ENCODE measurements at places on chromosomes 4 and X.

GRCh38 chr4:54731552-54731951, 73.8 kb downstream of the KIT start:
- no peak for DNase-seq

- DNase-seq: no peak
These were observed 94.9 kb downstream of the ARHGAP24 start for GRCh38 chr4:85569730-85570299.

- DNase-seq: no peak
These were observed 94.1 kb upstream of the GALNT7 start for GRCh38 chr4:173074501-173074946.

GRCh38 chrX:72041176-72041575, 90.5 kb downstream of the RTL5 start:
- DNase-seq: no peak

- no peak for DNase-seq
These were observed 226.4 kb upstream of the CASK start for GRCh38 chrX:42149765-42150164.

DNA sequence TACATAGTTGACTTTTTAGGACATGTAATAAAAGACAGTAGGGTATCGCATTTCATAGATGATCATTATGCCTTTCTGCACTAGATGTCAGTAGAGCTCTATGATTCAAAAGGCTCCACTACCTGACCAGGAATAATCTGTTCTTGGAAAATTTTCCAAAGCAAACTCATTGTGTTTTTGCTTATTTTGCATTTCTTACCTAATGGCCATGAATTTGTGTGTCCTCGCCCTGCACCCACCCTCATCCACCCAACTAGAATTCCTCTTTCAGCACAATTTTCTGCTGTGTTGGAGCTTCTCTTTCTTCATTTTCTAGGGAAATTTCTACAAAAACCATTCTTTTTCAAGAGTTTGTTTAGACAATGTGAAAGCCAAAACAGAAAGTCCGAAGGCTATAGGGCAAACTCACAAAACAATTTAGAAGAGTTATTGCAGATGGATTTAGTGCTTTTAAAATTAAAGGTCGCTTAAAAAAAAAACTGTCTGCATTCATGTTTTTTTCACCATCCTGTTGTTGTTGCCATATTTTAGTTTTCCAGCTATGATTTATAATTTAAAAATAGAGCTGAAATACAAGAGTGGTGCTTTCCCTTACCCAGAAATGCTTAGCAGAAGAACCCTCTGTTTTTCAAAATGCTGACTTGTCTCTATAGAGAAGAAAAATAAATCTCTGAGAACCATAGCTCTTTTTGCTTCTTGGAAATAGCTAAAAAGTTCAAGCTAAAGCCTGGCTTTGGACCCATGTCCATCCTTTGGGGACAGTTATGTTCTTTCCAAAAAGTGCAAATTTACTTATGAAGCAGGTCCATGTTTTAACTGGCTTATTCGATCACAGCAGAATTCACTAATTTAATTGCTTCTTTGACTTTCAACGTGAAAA, 183.7 kb downstream of the SPATA18 start:
- DNase-seq: no peak

GRCh38 chrX:39731735-39732134, 366.0 kb downstream of the BCOR start:
- DNase-seq: no peak

- no peak for DNase-seq
These were observed 38.5 kb upstream of the IQSEC2 start for GRCh38 chrX:53319614-53320542.

DNA sequence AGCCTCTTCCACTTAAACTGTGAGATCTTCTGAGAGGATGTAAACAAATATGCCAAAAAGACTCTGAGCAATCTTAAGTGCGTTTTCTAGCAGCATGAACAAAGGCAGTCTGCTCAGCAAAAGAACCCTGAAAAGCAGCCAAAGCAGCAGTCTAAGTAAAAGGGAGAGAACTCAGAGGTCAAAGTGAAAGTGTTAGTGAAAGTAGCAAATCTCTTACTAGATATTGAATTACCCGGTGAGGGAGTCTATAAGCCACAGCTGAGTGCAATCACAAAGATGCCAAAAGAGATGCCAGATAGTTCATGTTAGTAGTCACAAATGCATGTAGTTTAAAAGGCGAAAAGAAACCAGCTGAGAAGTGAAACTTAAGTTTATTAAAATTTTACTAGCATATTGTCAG, 7.9 kb upstream of the GNRHR start:
- DNase-seq: no peak

- DNase-seq: no peak
These were observed 54.2 kb downstream of the PTTG2 start for GRCh38 chr4:38014421-38014852.

- DNase-seq: no peak
These were observed 777 bp upstream of the WDFY3 start for GRCh38 chr4:84967243-84967690.

GRCh38 chr4:166903408-166903807, 330.9 kb downstream of the SPOCK3 start:
- DNase-seq: no peak

DNA sequence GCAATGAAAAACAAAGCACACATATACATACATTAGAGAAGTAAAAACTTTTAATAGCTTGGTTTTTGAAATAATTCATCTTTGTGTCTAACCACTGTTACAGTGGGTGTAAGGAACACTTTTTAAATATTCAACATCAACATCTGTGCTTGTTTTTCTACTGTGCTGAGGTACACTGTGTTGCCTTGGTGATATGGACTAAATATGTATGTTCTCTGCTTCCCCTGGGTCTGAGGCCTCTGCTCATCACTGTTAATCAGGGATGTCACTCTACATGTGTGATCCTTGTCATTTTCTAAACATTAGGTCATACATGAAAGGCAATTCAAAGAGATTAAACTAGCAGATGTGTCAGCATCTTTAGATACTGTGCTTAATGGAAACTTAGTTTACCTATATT, 10.9 kb downstream of the MCTS1 start:
- DNase-seq: no peak

DNA sequence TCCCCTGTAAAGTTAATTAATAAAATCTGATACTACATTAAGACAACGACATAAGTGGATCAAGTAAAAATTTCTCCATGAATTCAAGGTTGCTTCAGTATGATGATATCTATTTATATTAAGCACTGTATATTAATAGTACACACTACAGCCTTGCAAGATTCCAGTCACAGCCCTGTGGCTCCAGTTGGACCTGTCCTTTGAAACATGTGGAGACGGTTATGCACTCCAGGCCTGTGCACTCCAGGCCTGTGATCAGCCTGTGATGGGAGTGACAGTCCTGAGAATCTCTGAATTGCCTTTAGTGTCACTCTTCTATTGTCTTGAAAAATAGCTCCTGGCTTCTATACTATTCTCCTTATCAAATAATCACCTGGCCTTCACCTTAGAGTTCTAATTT, 981.1 kb upstream of the AGA start:
- DNase-seq: no peak

GRCh38 chrX:139815771-139816170, 107.8 kb upstream of the MCF2 start:
- DNase-seq: no peak

GRCh38 chr4:156476359-156476758, 495.2 kb downstream of the PDGFC start:
- DNase-seq: no peak

GRCh38 chr4:81375745-81376144, 96.0 kb downstream of the RASGEF1B start:
- no peak for DNase-seq

GRCh38 chr4:118774321-118774720, 61.6 kb downstream of the SEC24D start:
- no peak for DNase-seq

DNA sequence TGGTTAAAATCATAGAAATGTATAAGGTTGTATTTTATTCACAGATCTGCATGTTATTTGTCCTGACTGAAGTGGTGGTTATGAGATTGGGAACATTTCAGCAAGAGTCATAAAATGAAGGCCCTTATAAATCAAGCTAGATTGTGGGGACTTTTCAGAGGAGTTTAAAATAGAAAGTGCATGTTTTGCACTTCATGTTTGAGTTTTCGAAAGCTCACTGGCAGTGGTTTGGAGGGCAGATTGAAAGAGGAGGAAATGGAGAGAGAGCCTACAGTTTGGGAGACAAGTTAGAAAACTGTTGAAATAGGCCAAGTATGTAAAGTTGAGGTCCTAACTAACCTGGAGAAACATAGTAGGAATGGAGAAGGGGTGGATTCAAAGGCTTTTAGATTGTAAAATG, 124.9 kb downstream of the KDM6A start:
- no peak for DNase-seq

- no peak for DNase-seq
These were observed 184.2 kb downstream of the DHRSX start for GRCh38 chrX:2316534-2316933.

GRCh38 chr4:1354136-1354982, 7.4 kb downstream of the UVSSA start:
- DNase-seq: no peak

DNA sequence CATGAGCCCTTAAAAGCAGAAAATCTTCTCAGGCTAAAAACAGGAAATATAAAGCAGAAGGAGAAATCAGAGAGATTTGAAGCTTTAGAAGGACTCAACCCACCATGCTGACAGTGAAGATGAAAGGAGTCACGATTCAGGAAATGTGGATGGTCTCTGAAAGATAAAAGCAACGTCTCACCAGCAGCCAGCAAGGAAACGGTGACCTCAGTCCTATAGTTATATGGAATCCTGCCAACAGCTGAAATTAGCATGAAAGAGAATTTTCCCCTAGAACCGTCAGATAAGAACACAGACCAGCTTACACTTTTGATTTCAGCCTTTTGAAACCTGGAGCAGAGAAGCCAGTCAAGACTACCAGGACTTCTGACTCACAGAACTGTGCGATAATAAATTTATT, 715.7 kb upstream of the HTR2C start:
- no peak for DNase-seq

DNA sequence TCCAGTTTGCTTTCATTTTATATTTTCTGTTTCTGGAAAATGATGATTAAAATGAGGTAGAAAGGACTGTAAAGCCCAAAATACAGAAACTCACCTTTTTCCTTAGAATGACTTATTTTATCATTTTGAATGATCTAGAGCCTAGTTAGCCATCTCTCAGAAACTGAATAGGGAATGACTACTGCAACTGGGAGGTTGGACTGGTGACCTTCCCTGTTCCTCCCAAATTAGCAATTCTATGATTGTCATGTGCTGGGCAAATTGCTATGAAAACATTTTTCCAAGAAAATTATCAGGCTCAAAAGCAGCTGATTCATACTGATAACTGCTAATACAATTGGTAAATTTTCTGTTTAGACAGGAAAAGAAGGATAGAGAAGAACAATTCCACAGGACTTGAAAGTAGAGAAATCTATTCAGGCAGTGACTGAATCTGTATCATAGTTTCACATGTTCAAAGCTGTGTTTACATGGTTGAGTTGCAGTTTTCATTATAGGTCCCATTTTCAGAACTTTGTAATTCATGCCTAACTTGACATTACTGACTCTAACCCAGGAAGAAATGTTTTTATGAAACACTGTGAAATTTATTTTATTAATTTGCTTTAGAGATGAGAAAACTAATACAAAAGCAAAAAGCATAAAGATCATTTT, 43.4 kb upstream of the SEC24B start:
- DNase-seq: no peak

DNA sequence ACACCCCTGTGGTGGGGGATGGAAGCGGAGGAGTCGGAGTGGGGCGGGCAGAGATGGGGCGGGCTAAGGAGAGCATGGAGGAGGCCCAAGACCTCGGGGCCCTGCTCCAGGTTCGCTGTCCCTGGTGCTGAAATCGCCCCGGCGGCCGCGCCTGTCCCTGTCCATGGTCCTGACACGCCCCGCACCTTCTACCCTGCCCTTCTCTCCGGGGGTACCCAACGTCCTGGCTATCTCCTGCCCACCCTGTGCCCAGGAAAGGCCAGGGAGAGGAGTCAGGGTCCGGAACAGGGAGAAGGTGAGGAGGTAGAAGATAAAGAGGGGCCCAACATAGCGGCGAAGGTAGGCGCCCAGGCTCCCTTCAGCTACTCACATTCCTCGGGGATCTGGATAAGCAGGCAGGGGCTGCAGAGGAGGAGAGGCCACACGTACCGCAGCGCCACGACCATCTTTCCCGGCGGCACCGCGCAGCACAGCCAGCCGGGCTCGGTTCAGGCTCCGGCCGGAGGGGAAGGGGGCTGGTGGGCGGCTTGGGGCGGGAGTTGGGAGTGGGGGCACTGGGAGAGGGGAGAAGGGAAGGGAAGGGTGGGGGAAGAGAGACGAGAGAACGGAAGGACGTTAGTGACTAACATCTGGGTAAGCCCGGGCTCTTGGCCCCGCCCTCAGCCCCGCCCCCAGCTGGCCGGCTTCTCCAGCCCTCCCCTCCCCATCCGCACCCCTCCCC, 10.4 kb downstream of the L1CAM start:
- peak; percentile 39 for DNase-seq

GRCh38 chr4:56757821-56758411, 63.6 kb downstream of the SPINK2 start:
- DNase-seq: peak; percentile 45

GRCh38 chr4:122785099-122785498, 41.5 kb upstream of the FGF2 start:
- no peak for DNase-seq

DNA sequence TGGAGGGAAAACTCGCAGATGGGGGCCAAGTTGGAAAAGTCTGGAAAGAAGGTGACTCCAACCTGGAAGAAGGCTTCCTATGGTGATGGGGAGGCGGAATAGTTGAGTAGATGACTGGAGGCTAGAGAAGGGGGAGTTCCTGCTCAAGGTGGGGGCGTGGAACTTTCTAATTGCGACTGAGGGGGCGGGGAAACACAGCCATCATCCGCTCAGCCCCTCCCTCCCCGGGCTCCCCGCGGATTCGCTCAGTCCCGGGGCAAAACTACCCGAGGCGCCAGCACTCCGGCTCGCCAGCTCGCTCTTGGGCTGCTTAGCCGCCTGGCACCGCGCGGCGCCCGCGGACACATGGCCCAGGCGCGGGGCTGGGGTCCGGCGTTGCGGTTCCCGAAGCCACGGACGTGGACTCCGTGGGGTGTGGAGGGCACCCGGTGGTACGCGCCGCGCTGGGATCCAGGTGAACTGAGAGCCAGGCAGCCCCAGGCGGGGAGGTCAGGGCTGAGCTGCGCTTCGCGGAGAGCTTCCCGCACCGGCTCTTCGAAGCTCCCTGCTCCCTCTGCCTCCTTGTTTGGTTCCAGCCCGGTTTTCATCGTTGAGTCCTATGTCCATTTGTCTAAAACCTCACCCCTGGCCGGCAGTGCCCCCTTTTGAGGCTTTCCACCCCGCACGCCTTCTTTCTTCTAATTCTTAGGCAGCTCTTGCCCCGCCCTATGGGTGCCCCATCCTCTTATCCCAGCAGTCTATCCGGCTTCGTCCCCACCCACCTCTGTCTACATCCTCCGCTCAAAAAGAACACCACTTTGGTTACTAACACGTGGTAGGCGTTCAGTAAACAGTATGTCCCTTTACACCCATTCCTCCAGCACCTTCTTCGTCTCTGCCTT, 38.9 kb downstream of the STARD8 start:
- no peak for DNase-seq

GRCh38 chr4:6868386-6868785, 41.2 kb upstream of the TBC1D14 start:
- DNase-seq: no peak

DNA sequence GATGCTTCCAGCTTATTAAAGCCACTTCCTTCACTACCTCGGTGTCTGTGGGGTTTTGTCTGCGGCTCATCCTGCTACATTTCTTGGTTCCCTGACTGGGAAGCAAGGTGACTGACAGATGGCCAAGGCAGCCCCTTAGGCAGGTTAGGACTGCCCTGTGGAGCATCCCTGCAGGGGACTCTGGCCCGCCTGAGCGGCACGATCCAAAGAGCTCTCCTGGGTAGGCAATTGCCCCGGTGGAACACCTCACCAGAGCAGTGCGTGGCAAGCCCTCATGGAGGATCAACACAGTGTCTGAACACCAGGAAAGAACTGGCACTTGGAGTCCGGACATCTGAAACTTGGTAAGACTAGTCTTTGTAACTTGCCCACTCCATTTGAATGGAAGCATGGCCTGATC, 1143.4 kb downstream of the ARAP2 start:
- no peak for DNase-seq

All from activated CD8-positive, alpha-beta memory T cell treated with anti-CD3 and anti-CD28 coated beads for 4 hours (primary cell).